ENCODE measurements at places on chromosomes 7 and 10.
A peak's percentile ranks its signal among the peaks of the same experiment; 100 is the strongest.

DNA sequence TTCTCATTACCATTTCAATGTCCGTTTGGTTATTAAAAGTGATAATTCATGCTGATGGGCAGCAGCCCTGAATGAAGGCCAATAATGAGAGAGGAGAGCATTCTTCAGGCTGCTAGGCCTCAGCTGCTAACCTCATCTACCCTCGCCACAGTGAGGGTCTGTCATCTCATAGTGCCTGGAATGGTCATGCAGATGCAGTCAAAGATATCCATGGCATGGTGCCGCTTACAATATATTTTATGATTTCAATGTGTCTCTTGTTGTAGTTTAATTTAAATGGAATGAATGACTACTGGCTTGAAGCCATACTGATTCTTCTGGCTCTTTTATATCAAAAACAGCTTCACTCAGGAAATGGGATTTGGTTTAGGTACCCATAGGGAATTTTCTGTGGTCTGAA, 126.9 kb downstream of the SLC16A9 start:
- DNase-seq: no peak

- DNase-seq: no peak
Measured at GRCh38 chr7:22681312-22681711, 45.7 kb upstream of the IL6 start.

GRCh38 chr10:45374350-45375052, 485 bp downstream of the ALOX5 start:
- no peak for DNase-seq

- DNase-seq: peak; percentile 75
Measured at GRCh38 chr7:73606801-73607691, 17.3 kb downstream of the MLXIPL start.

GRCh38 chr10:48232717-48233447, 41.6 kb downstream of the FRMPD2 start:
- DNase-seq: no peak

- DNase-seq: no peak
Measured at GRCh38 chr10:7340179-7340874, 70.5 kb downstream of the SFMBT2 start.

DNA sequence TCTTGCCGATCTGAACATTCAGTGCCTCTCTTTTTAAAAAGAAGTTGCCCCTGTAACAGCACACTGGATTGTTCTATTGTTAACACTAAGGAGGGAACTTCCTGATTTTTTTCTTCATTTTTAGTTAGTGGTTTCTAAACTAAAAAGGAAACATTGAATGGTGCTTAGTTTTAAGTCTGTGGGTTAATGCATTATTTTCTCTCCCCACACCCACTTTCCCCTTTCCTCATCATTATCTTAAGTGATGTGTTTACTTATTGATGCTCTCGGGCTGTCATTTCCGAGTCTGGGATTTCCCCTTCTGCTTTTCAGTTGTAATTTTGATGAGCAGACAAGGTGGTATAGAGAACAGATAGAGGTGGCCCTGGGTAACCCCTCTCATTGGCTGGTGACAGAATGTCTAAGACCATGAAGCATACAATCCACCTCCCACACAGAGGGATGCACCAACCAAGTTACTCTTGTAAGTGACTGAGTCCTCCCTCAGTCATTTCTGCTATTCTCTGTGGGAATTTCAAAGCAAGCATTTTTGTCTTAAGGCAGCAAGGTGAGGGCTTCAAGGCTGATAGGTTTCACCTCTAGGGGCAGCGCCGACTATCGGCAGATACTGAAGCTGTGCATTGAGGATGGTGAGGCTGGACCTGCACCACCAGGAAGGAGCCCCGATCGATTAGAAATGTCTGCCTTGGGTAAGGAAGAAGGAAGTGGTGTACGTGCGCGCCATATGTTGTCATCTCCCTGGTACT, 49.5 kb downstream of the CHN2 start:
- peak; percentile 65 for DNase-seq

DNA sequence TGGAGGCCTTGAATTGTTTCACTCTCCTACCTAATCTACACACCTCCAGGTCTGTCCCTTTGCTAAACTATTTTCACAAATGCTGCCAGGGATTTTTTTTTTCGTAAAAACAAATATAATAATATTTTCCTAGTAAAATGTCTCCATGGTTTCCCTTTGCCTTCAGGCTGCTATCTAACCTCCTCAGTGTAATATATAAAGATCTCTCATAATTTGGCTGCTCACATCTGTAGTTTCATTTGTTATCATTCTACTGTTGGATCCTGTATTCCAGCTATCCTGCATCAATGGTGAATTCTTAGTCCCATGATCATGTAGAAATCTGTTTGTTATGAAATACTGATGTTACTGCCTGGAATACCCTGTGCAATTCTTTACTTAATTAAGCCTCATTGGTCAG, 211.9 kb upstream of the CHRM2 start:
- no peak for DNase-seq

GRCh38 chr7:1951159-1951536, 281.1 kb downstream of the ELFN1 start:
- DNase-seq: peak; percentile 47

- no peak for DNase-seq
Measured at GRCh38 chr7:990352-990932, 7.5 kb downstream of the CYP2W1 start.

DNA sequence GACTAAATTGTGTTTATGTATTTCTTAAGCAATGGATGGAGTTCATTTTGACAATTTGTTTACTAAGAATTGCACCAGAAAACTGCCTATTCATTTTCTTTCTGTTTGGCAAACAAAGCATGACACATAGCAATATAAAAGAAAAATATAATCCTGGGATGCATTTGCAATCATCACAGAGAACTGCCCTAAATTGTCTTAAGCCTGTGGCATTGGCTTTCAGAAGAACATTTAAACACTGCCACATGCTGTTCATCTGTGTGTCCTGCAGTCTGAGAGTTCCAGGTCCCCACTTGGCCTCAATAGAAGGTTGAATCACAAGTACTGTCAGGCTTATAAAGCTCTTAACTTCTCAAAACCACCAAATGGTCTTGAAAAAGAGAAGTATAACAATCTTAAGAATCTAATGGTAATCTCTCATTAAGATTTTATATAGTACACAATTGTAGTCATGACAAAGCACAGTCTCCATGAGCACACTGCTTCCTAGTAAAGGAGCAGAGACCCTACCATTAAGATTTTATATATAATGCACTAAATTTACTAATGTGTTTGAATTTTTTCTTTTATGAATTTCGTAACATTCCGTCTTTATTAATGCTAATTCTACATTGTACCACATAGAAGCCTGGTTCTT, 29.9 kb downstream of the RNLS start:
- DNase-seq: peak; percentile 77

DNA sequence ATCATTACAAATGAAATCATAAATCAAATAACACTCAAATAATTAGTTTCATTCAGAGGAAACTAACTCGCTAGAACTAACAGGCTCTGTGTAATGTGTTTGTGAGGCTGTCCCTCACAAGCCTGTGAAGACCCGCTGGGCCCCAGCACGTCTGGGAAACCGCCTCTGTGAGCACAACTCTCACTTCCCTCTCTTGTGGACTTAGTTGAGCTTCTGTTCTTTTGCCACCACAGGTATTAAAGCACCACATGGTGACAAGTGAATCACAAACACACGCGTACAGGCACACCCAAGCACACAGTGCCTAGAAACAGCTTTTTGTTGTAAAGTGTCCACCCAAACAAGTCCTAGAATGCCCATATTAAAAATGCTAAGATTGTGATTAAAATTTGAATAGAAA, 51.0 kb downstream of the ZNF777 start:
- DNase-seq: no peak

DNA sequence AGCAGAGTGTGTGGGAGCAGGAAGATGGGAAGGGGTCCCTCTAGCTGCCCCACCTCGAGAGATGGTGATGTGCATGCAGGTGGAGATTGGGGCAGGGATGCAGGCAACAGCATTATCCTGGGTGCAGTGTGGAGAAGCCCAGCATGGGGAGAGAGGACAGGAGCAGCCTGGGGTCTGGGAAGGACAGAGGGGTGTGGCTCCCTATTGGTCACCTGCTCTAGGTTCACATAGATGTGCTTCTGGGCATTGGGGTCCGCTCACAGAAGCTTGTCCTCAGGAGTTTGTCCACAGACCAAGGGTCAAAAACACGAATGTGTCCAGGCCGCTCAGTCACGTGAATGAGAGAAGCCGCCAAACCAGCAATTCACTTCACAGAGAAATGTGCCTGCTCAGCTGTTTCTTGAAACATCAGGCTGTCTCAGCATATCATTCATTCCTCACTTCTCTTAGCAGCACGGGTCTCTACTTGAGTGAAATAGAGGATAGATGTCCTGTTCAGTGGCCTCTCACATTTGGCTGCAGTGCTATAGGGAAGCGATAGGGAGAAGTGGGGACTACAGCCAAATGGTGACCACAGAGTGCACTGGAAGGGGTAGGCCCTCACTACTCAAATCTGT, 11.5 kb upstream of the SLC29A3 start:
- DNase-seq: no peak

DNA sequence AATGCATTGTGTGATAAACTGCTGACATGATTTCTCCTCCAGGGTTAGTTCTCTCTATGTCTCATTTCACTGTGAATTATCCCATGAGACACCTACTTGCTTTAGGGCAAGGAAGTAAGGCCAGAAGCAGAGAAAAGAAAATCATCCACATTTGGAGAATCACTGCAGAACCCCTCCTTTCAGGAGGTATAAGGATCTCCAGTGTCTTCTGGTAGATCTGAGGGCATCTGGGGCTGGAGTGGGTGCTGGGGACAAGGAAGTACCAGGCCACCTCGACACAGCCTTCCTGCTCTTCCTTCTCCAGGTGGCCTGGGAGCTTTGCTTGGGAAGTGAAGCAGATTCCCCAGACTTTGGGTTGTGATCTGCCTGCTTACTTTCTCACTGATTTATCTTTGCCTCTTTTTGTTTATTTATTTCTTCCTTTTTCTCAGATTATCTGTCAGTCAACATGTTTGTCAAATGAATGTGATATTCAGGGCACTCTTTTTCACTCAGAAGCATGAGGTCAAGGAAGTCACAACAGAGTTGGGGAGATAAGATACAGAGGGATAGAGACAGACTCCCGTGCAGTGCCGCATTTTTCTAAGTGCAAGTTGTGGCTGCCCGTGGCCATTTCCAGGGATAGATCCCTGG, 12.4 kb upstream of the CAMK2G start:
- DNase-seq: no peak

GRCh38 chr10:61529208-61529607, 76.0 kb upstream of the TMEM26 start:
- no peak for DNase-seq

DNA sequence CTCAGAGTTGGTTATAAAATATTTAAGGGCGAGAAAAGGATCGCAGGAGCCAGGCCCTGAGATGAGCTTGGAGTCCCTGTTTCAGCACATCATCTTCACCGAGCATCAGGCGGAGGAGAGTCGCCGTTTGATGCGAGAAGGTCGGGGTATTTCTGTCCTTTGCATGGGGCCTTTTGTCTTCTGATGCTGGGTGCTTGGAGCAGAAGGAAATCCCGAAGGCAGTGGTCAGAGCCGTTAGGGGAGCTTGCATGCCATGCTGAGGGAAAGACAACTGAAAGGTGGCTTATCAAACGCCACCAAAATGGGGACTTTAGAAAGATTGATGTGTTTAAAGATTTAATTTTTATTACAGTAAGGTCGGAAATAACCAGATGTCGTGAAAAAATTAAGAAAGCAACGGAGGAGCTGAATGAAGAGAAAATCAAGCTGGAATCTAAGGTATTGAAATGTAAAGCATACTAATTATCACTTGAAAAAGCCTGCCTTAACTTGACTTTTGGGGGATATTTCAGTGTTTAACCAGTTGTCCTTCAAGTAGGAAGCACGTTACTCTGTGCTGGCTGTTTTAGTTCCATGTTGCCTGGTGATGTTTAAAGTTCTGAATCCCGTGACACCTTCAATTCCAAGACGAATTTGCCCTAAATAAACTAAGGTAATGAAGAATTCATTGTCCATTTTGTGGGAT, 845 bp downstream of the CCDC172 start:
- no peak for DNase-seq

DNA sequence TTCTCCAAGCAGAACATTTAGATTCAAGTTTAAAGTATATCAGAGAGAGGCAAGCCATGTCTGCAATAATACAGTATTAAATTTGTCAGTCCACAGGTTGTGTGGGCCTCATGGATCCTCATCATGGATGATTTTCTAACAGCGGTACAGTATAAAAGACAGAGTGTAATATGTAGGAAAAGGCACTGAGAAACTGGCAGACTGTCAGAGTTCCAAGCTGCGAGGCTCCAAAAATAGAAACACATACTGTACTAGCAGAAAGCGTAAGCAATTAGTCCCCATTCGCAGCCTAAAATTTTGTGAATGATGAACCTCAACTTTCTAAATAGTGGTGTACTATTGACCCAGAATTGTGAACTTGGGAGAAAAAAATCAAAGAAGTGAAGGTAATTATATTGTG, 933.3 kb downstream of the XPNPEP1 start:
- DNase-seq: no peak

- no peak for DNase-seq
Measured at GRCh38 chr10:3652886-3653285, 132.1 kb downstream of the KLF6 start.

GRCh38 chr7:157513162-157513621, 176.4 kb downstream of the DNAJB6 start:
- DNase-seq: no peak

GRCh38 chr10:128848810-128849209, 618.2 kb upstream of the MGMT start:
- no peak for DNase-seq

DNA sequence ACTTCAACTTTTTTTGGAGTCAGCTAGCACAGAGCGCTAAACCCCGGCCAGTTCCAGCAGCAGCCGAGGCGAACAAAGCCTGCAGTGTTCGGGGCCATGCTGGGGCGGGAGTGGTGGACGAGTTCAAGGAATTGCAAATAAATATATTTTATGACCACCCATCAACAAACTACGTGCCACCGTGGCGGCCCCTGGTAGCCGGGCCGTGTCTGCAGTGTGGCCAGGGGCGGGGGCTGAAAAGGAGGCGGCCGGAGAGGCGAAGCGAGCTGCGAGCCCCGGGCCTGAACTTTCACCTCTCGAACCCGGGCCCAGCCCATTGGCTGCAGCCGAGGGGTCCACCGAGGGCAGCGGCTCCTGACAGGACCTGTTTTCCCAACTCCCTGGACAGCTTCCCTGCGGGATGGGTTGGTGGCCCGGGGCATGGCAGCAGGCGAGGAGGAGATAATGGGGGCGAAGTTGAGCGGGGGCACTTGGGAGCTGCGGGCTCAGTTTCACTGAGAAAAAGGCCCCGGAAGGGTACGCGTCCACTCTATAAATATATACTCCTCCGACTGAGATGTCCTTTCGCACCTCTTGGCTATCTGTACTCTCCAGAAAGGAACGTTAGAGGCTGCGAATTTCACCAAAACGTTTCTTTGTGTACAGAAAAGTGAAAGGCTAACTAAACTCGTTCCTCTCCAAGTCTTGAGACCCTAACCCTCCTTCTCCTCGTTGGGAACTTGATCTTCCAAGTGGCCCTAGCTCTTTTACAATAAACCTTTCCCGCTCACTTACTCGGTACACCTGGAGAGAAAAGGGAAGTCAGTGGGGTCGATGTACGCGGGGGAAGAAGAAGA, 164.6 kb upstream of the PPP1R3A start:
- DNase-seq: no peak
